CD4-positive, alpha-beta T cell treated with Interleukin-4 for 4 hours (primary cell): ENCODE measurements at places on chromosomes 4 and X.

DNA sequence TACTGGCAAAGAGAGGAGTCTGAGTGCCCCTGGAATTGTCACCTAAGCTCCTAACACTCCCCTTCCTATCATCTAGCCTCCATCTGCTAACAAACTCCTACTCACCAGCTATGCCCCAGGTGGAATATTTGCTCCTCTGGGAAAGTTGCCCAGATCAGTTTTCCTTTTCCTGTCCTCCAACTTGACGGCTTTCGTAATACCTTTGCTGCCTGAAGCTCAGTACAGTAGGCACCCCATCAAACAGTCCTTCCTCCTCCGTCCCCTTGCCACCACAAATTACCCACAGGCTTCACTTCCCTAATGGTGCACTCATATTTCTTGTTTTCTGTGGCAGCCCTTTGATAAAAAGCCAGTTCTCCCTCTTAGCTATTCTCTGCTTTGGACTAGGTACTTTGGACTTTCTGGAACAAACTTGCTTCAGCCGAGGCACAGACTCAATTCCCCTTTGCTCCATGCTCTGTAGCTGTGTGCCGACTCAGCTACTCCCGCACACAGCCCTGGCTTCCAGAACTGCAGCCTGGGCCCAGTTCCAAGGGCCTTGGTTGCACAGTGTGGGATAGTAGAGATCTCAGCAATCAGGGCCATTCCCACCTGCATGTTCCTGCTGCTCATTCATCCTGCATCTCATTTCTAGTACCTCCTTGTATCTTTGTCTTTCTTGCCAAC lies 605.1 kb downstream of the BCOR start:
- DNase-seq, result no peak

GRCh38 chr4:118346495-118346894 lies 6.3 kb downstream of the PRSS12 start:
- no peak for DNase-seq

- no peak for DNase-seq
These were observed 24.4 kb downstream of the GAB1 start for GRCh38 chr4:143360838-143361625.

- no peak for DNase-seq
These were observed 21.9 kb upstream of the ANXA3 start for GRCh38 chr4:78529569-78530209.
